CD4-positive, CD25-positive, alpha-beta regulatory T cell (primary cell): ENCODE measurements at places on chromosomes 1 and 21. TPM values are rescaled to one million over a fixed set of nuclear protein-coding genes. Genes with fewer than 3 reads are reported as not detected.
A peak's percentile ranks its signal among the peaks of the same experiment; 100 is the strongest.

GRCh38 chr1:234926559-234927311 is 201.9 kb downstream of the TOMM20 start:
- DNase-seq, result peak; percentile 37

DNA sequence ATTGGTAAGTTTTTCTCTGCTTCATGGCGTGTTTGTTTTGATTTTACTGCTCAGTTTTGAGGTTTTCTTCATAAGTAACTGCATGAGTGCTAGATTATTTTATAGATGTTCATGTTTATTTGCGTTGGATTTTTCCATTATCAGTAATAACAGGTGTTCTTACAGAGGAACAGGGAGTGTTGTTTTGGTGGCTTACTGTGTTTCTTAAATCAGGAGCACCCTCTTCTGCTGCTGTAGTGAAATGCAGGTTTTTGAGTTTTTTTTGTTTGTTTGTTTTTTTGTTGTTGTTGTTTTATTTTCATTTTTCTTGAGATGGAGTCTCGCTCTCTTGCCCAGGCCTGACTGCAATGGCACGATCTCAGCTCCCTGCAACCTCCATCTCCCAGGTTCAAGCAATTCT is 32.6 kb downstream of the CTBS start:
- DNase-seq, result peak; percentile 13

GRCh38 chr1:154191990-154192461 is at the start of gene TPM3:
Gene TPM3 (minus strand): TSS chr1:154192100. CDS start chr1:154192018, 82 bp downstream.
- no peak for DNase-seq

DNA sequence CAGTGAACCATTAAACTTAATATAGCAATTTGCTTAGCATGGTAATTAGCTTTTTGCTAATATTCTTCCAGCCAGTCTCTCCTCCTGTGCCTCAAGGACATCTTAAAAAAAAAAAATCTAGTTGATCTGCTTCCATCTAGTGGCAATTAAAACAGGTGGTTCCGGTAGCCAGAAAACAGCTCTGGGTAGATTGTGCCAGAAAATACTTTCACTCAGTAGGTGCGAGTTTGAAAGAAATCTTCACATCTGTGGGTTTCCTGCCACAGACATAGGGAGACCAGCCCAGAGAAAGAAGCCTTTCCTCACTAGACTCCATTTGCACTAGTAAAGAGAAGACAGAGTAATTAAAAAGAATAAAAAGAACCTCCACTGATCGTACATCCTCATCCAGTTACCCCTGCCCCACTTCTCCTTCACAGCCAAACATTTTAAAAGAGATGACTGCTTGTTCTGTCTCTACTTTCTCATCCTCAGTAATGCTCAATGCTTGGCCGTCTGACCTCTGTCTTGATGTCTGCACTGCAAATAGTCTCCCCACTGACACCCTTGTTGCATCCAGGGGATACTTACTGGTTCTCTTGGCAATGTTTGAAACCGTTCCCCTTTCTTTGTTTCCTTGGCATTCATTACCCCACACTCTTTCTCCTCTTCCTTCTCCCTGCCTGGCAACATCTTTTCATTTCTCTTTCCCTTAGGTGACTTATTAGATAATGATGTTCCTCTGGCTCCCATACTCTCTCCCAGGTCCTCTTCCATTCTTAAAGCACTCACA is 16.9 kb downstream of the SELL start:
- DNase-seq, result peak; percentile 91

DNA sequence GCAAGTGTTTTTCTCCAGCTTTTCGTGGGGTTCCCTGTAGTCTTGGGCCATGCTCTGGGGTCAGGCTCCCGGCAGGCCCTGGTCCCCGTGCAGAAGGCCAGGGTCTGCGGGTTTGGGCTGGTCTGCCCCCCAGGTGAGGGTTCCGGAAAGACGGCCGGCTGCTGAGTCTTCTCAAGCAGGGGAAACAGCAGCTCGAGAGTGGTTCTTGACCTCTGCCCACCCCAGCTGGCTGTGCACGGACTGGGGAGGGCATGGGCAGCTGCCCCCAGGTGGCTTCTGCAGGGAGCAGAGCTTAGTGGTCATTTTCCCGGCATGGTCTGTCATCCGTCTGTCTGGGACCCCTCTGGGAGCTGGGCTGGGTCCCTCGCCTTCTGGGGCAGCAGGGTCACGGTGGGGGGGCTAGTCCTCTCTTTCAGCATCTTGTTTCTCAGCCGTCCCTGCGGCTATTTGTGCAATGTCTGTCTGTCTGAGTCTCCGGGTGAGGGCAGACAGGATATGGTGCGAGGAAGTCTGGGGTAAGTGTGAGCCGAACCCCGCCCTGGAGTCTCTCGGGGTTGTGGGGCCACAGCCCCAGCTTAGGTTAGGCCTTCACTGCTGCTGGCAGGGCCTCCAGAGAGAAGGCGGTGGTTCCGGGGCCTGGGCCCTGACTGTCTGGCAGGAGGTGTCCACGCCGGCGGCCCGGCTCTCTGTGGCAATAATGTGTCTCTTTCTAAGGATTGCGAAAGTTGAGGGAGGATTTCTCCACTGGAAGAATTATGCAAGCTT is 6.1 kb downstream of the SKI start:
- peak; percentile 92 for DNase-seq

- no peak for DNase-seq
These were observed 88.5 kb upstream of the DAB1 start for GRCh38 chr1:57512386-57512785.

DNA sequence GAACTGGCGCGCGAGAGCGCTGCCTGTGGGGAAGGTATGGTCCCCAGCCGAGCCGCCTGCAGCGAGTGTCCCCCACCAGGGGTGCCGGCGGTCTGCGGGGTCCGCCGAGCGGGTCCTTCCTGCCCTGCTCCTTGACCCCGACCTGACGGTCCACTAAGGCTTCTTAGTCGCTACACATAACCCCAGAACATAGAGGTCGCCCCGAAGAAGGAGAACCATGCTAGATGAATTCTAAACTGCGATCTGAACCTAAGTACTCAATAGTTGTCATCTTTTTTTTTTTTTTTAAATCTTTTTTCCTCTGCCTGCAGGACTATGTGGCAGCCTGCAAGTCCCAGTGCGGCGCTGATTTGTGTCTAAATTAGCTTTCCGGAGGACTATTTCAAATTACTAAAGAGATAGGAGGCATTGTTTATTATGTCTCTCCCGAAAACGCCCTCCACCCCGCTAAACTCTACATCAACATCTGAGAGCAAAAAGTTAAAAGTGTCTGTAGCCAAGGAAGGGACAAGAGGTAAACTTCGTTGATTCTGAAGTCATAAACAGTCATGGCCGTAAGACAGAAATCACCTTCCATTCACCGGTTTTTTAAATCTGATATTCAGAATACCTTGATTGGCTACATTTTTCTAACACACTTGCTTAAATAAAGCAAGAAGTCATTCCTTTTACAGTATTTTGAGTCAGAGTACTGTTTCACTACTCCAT is 476 bp downstream of the AXDND1 start:
- DNase-seq, result no peak

Gene MEAF6
- total RNA-seq, result 52.3 TPM

Gene ZBTB18
- 21.7 TPM for total RNA-seq
